ENCODE measurements at places on chromosomes 12 and 14.

DNA sequence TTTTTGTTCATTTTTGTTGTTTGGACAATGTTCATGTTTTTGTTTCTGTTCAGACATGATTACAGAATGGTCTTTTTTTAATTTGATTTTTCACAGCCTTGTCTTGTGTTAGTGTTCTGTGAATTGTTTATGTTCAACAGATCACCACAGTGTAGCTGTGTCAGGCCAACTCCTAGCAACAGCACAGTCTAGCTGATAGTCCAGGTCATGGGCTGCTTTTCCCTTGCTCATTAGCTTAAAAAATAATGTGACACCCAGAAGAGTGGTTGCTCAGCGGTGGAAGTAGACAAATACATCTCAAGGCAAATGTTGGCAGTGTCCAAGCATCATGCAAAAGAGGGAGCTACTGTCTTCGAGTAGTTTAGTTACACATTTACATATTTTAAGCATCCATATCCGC is 22.4 kb downstream of the WBP11 start:
- no peak for DNase-seq

DNA sequence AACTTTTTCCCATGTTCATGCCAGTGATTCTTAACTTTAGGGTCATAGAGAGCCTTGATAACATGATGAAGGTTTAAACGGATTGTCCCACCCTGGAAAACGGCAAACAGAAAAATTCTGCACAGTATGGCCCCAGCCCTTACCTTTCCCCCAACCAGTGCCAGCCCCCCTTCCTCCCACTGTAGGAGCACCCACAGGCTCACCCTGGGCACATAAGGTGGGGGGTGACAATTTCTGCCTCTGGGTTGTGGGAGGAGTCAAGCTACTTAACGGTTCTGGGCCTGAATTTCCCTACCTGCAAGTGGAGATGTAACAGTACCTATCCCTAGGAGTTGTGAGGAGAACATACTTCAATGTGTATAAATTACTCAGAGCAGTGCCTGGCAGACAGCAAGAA is 18.0 kb downstream of the XRCC3 start:
- no peak for DNase-seq

- no peak for DNase-seq
These were observed 26.3 kb downstream of the ITGA7 start for GRCh38 chr12:55681142-55682077.

- DNase-seq: no peak
These were observed 272.8 kb downstream of the PDZRN4 start for GRCh38 chr12:41460906-41461305.

DNA sequence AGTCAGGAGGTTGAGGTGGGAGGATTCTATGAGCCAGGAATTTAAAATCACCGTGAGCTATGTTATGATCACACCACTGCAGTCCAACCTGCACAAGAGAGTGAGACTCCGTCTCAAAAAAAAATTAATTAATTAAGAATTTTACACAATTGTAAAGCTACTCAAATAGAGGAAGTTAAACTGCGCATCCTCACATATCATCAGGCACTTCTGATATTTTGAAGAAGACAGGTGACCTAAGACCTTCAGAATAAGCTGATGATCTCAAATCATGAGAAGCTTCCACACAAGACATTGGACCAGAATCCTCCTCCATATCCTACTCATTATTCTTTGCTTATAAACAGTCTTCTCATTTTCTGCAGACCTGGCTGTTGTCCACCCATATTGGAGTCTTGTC is 800.9 kb downstream of the TMEM121 start:
- DNase-seq: no peak

DNA sequence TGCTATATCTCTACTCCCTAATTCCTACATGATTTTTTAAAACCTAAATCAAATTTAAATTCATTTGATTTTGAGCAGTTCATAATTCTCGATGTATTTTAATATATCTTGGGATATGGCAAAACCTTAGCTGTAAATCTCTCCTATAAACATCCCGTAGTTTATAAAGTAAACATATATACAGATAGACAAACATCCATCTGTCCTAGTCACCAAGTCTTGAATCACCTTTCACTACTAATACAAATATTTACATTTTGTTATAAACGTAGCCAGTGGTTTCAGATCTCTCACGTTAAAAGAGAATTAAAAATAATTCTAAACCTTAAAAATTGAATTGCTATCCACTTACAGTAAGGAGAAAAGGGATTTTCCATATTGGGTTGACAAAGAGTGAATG is 107.0 kb downstream of the TSHR start:
- DNase-seq: no peak

- no peak for DNase-seq
These were observed 46.6 kb downstream of the CFAP251 start for GRCh38 chr12:121964813-121965643.

- DNase-seq: no peak
These were observed 29.2 kb downstream of the TMEM229B start for GRCh38 chr14:67459336-67459735.

GRCh38 chr14:61409782-61410181 is 88.4 kb downstream of the PRKCH start:
- DNase-seq: no peak

- DNase-seq: no peak
These were observed 126.6 kb downstream of the BCAT1 start for GRCh38 chr12:24822121-24822899.

DNA sequence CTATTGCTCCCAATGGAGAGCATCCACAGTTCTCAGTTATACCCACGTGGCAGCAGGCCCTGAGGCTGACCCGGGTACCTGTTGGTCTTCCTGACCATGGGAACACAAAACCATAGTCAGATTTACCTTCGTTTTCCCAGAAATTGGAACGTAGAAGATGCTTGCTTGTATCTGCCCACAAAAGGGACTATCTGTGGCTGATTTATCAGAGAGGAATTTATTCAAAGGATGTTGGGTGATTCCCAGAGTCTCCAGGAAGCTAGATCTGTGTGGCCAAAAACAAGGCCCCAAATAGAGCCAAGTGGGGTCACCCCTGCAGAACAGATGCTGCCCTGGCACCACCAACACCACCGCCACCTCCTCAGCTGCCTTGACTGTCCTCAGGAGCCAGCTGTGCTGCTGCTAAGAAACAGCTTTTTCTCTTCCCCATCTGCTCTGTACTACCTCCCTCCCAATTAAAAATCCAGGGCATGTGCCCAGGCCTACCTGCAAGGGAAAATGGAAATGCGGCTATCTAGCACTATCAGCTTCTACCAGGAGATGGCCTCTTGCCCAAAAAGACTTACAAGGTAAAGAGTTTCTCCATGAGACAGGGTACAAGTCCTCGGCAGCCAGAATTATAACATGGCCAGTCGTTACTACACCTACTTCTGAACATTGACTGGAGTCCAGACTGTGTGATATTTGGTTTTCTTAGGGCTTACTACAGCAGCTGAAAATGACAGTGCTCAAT is 128.6 kb upstream of the PLEKHG7 start:
- no peak for DNase-seq

DNA sequence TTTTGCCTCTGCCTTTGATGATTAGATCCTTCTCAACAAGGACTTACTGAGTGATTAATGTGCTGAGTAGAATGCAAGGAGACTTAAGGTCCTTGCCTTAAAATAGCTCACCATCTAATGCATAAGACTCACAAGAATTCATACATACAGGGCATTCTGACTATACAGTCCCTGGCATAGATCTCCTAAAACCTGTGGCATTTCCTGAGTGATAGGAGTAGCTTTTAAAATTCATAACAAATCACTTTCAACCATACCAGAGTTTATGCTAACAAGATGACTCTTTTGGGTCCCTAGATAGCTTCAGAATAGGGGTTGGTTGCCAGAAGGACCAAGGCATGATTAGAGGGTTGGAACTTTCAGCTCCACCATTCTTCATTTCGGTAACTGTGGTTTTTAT is 48.8 kb downstream of the STXBP6 start:
- DNase-seq: no peak

- DNase-seq: peak; percentile 25
These were observed 28.6 kb downstream of the PYM1 start for GRCh38 chr12:55899082-55899481.

- no peak for DNase-seq
These were observed 476 bp upstream of the TRAFD1 start for GRCh38 chr12:112124918-112125249.

- DNase-seq: peak; percentile 14
These were observed 34.2 kb upstream of the KICS2 start for GRCh38 chr12:64256166-64256800.

DNA sequence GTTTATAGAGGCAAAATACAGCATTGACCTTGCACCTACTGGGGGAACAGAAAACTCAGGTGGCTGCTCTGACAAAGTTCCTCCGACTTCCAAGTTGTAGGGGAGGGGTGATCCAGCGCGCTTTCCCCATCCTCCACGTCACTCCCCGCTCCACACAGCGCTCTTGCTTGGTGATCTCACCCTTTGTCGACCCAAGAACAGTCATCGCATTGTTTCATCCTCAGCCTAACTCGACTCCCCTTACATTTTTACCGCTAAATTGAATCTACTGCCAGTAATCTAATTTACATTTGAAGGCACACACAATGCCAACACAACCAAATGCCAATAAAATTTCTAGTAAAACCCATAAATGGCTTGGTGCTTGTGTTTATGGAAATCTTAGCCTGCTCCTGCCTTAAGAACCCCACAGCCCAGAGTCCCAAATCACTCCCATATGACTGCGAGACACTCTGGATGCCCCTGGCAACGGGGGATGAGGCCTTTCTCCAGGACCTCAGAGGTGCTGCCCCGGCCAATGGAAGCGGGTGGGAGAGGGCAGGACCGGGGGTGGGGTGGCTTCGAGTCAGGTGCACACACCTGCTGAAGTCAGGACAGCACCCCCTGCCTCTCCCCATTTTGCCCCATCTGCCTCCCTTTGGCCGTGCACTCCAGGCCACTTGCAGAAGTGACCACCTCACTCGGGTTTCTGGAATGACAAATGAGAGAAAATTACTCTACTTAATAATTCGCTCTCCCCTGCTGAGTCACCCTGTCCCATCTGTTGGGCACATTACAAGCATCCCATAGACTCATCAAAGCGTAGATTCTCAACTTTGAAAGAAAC is 98.2 kb upstream of the GSC start:
- DNase-seq: no peak

DNA sequence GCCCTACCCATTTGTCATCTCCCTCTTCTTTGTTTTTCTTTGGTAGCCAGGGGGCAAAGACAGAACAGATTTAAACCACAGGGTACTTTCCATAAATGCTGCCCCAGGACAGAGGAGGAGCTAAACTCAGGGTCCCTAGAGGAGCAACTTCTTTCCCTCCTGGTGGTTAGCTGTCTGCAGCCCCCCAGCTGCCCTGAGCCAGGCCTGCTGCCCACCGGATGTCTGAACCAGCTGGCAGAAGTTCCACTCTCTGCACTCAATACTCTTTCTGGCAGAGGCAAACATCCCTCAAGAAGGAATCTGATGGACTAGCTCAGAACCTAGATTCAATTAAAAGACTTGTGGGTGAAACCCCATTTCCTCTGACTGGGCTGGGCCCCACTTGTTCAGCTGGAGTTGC is 10.7 kb downstream of the VDR start:
- no peak for DNase-seq

- no peak for DNase-seq
These were observed 40.6 kb downstream of the WSCD2 start for GRCh38 chr12:108169708-108170107.

DNA sequence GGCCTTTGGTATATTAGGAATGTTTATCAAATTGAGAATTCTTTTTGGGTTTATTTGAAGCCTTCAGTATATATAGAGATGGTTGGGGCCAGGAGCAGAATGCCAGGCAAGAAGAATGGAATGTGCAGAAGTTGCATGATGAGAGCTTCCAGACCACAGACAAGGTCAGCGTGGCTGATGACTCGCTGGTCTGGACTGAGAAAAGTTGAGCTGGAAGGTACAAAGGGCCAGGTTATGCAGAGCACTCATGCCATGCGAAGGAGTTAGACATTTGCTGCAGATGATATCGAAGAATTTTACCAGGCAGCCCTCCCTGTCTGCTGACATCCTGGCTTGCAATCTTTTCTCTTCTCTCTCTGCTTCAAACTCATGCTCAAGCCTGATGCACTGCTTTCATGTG is 196.2 kb upstream of the ARHGAP5 start:
- no peak for DNase-seq

DNA sequence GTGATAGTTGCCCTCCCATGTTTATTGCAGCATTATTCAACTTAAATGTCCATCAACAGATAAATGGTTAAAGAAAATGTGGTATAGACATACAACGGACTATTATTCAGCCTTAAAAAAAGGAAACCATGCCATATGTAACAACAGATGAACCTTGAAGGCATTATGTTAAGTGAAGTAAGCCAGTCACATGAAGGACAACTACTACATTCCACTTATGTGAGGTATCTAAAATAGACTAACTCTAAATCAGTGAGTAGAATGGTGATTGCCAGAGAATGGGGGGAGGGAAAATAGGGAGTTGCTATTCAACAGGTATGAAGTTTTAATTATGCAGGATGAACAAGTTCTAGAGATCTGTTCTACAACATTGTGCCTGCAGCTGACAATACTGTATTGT is 10.1 kb downstream of the PCNX4 start:
- no peak for DNase-seq

- no peak for DNase-seq
These were observed 2.1 kb upstream of the HOXC8 start for GRCh38 chr12:54006559-54007220.

DNA sequence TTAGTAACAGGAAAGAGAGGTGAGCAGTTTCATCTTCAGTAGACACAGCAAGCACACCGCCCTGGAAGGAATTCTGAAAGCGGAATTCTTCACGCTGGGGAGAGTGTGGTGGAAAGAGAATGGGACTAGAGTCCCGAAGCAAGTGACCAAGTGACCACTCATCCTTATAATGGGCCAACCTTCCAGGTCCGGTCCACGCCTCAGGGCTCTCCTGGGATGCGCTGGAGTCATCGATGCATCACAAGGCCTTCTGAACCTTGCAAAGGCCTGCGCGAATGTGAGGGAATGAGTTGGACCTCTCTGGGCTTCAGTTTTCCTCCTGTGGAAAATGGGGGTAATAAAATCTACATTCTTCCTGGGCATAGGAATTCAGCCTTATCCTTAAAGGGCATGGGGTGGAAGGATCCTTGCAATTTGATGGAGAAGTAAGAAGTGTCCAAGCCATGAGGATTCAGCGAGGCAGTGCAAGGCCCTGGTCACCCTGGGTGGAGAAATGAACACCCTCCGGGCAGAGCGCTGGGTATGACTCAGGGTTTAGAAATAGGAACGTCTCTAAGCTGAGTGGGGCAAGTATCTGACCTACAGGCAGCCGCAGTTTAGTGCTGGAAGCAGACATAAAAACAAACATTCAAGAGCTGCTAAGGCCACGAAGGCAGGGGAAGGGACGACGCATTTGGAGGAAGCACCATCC is 97.7 kb downstream of the SETD3 start:
- no peak for DNase-seq

DNA sequence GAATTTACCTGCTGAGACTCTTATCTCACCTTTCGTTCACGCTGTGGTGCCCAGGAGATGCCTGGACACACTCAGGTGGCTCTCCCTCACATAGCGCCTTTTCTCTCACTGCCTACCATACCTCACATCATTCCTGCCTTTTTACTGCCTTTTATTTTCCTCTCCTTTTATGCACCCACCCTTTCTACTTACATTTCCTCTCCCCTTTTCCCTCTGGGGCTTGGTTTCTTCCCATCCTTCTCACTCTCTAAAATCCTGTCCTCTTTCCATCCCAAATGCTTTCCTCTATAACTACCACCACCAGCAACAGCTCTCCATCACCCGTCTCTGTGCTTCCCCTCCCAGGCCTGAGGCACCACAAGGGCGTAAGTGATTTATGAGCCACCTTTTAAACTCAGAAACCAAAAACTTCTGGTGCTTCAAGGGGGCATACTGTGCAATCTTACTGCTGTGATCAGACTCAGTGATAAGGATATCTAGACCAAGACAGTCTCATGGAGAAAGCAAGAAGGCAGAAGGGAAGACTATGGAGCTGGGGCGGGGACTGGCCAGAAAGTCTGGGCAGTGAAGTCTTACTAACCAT is 32.7 kb upstream of the SMUG1 start:
- DNase-seq: no peak

Measured in activated CD4-positive, alpha-beta T cell treated with anti-CD3 and anti-CD28 coated beads for 24 hours (primary cell).